Cortex of kidney (tissue), 1 donor: ENCODE measurements at places on chromosomes 2 and 18.

GRCh38 chr2:12816379-12817306, 99.9 kb downstream of the TRIB2 start:
- no peak for DNase-seq

- DNase-seq: no peak
Observed at GRCh38 chr2:223075301-223076270, 23.6 kb downstream of the KCNE4 start.

DNA sequence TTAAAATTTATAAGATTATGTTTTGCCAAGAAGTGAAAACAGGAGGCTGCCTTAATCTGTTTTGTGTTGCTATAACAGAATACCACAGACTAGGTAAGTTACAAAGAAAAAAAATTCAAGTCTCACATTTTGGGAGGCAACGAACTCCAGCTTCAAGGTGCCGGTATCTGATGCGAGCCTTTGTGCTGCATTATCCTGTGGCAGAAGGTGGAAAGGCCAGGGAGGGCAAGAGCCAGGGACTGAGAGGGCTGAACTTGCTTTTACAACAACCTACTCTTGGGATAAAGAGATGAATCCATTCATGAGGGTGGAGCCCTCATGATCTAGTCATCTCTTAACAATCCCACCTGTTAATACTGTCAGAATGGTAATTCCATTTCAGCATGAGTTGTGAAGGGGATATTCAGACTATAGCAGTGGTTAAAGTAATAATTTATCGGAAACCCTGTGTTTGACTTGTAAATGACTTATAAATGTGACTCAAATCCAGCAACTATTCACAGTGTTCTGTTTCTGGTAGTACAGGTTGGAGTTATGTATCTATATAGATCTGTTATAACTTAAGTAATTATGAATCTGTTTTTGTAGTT, 3.7 kb downstream of the MTX2 start:
- DNase-seq: no peak

DNA sequence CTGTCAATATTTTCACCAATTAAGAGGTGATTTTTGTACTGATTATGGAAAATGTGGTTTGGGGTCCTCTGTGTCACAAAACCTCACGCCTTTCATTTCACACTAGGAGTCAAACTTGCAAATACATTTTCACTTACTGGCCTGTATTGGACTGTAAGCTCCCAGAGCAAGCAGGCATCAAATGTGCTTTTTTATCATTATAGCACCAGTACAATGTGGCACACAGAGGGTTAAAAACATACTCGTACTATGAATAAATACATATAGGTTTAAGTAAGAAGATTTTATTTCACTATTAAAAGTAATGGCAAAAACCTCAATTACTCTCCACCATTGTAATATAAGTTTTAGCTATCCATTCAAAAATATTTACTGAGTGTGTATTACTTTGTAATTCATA, 56.7 kb downstream of the ABCB11 start:
- DNase-seq: no peak

DNA sequence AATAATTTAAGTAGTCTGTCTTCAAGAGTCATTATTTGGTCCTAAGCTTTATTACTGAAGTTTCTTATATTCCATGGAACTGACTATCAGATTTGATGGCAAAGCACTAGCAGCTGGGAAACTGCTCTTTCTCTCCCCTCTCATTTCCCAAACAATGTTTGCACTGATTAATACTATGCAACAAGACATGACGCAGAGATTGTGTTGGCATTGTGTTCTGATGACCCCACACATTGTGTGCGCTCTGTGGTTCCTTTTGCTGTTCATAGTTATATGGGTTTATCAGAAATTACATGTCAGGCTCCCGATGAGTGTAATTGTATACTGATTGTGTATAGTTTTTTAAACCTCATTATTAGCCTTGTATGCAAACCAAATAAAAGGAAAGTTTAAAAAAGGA, 331.6 kb upstream of the FANCL start:
- no peak for DNase-seq

DNA sequence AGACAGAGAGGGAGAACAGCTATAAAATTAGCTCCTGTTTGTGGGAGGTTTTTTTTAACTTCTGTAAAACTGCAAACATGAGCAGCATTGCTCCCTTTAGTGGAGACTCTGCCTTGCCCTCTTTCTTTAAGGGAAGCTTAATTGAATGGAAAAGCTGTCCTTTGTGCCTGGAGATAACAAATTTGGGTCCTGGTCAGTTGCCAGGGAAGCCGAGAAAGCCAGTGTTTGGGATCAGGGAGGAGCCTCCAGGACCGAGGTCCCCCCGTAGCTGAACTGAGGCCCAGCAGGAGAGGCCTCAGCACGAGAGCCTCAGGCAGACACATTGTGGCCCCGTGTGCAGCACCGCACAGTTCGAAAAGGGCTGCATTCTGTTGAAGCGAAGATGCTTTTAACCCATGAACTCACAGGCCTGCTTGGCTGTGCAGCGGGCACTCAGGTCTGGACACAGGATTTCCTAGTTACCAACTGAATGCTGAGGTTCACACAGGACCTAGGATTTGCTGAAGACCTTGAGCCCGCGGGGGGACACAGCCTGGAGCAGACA, 369.7 kb downstream of the DCDC2C start:
- DNase-seq: no peak

GRCh38 chr2:10303181-10303693, 533 bp downstream of the HPCAL1 start:
- no peak for DNase-seq

- DNase-seq: no peak
Observed at GRCh38 chr2:233654501-233654900, 17.2 kb upstream of the UGT1A9 start.

- no peak for DNase-seq
Observed at GRCh38 chr2:129757366-129757914, 222.0 kb upstream of the RAB6C start.

DNA sequence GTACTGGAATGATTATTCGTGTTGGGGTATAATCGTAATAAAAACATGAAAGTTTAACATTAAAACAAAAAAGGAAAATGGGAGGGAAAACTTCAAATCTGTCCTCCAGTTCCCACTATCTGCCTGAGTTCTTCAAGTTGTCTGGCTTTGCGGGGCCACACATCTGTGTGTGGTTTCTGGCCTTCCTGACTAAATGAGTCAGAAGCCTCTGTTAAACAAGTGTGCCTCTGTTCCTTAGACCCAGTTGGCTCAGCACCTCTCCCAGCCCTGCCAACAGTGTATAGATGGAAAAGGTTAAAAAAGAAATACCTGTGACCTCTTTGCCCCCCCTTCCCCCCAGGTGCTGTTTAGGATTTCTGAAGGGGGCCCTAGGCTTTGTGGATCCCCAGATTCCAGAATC, 30.2 kb downstream of the XDH start:
- no peak for DNase-seq

DNA sequence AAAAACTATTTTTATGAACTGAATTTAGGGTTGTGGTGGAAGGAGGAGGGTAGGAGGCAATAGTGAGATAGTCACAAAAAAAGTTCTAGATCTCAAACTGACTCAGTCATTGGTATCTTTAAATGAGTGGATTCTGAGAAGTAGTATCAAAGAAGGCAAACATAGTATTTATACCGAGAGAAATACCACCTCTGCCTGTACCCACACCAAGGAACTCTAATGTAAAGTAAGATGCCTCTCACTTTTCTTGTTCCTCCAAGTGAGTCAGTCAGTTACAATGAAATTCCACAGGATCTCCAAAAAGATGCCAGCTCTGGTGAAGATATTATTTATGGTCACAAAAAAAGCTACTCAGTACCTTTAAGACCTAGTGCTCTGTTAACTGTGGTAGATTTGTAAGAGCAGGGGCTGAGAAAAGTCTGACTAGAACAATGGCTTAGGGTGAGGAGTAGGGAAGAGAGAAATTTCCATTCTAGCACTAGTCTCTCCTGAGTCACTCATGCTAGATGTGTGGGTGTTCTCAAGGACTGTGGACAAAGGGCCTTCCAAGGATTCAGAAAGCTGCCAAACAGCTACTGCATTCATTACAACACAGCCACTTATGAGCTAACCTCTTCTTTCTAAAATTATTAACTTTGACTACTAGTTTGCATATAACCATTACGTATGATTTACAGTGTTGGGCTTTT, 36.3 kb downstream of the YWHAQ start:
- DNase-seq: no peak

- no peak for DNase-seq
Observed at GRCh38 chr2:225400060-225400511, 576 bp downstream of the NYAP2 start.

GRCh38 chr2:45171136-45171501, 161.9 kb upstream of the SIX2 start:
- DNase-seq: no peak

- no peak for DNase-seq
Observed at GRCh38 chr18:11802586-11802985, 48.6 kb upstream of the CHMP1B start.

DNA sequence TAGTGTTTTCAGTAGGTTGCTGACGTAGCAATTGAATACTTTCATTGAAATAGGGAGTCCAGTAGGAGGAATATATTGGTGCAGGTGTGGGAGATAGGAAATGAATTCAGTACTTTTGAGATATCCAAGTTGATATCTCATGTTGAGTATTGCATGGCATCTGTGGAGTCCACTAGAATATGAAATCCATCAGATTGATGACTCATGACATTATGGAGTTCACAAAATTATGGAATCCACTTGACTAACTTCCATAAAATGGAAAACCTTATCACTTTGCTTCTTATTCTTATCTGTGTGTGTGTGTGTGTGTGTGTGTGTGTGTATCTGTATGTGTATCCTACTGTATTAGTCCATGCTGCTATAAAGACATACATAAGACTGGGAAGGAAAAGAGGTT, 513.5 kb upstream of the ZEB2 start:
- DNase-seq: no peak

DNA sequence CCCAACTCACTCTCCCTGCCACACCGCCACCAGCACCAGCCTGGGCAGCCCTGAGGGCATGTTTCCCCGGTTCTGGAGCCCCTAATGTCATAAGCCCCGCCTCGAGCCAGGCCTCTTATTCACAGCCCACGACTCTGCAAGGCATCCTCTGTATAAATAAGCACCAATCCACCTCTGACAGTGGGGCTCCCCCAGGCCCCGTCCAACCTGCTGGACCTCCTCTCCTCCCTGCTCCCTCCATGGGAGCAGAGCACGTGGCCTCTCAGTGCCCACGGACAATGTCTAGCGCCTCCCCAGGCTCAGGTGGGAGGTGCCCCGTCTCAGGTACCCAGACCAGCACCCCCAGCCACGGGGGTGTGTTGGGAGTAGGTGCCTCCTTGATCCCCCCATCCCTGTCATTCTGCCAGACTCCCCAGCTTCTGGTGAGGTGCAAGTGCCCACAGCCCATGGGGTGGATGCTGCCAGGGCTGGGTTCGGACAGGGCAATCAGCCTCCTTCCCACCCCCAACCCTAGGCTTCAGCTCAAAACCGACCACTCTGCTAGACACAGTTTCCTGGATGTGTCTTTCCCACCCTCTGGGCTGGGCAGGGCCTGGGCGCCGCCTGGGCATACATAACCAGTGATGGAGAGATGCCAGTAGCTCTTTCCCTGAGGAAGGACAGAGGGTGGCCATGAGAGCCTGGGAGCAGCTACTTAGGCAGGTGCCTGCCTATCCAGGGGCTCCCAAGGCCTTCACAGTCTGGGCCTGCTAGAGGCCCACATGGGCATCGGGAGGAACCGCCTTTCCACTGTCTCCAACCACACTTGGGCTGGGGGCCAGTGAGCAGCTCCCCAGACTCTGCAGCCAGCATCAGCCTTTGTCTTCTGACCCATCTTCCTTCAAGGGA, 1.6 kb upstream of the ADRA2B start:
- DNase-seq: no peak

DNA sequence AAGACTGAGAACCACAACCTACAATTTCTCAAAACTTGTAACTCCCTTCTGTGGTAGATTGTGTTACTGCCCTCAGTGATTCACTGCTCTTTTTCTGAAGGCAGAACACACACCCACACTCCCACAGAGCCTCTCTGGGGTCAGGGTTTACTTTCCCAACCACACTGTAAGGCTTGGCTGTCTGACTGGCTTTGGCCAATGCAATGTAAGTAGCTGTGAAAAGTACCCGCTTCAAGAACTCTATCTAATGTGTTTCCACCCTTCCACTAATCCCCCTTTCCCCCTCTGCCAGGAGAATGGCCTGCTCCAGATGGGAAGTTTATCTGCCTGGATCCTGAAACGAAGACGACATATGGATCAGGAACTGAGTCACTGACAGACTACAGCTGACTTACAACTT, 222.7 kb downstream of the CDH2 start:
- DNase-seq: no peak

- DNase-seq: no peak
Observed at GRCh38 chr18:51622702-51623101, 425.2 kb upstream of the MEX3C start.

GRCh38 chr2:15678909-15679308, 87.2 kb downstream of the DDX1 start:
- no peak for DNase-seq
